Progenitor cell of endocrine pancreas (in vitro differentiated cells): ENCODE measurements at places on chromosomes 7 and 10. TPM values are rescaled to one million over a fixed set of nuclear protein-coding genes. Genes with fewer than 3 reads are reported as not detected.

Gene CHCHD3
- 66.0 and 67.3 TPM in 2 replicates for total RNA-seq

Gene MSMB
- not detected in 2 replicates for total RNA-seq

Gene C10orf62
- total RNA-seq: 0.91 and 0.96 TPM in 2 replicates

Gene SYCE1
- total RNA-seq: not detected in 2 replicates

Gene CALD1
- total RNA-seq: 95.4 and 106 TPM in 2 replicates

Gene ECHS1
- total RNA-seq: 89.7 and 91.4 TPM in 2 replicates

Gene SMARCD3
- 51.1 and 52.9 TPM in 2 replicates for total RNA-seq

Gene AGR3
- 5.8 and 13.3 TPM in 2 replicates for total RNA-seq

Gene AKR1C4
- total RNA-seq: 0.48 and 0.84 TPM in 2 replicates

DNA sequence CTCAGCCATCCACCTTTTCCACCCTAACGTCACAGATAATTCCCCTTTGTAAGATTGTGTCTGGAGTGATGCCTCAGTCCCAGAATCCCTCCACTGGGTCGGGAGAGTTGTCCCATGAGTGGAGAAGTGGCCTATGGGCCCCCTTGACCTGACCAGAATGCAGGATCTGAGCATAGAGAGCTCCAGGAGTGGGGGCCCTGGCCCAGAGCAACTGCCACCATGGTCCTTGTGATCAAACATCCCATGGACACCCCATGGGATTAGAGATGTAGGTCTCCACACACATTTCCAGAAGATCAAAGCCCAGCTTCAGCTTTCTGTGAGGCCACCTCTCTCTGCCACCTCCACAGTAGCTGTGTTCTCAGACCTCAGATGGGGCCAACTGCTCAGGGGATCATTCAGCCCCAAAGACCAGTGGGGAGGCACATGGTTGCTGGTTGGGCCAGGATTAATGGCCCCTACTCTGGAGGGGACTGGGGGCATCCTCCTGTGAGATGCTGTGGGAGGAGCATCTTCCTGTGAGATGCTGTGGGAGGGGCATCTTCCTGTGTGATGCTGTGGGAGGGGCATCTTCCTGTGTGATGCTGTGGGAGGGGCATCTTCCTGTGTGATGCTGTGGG is 28.5 kb upstream of the DPYSL4 start:
- DNase-seq: no peak

- DNase-seq: no peak
Measured at GRCh38 chr7:25753837-25754236, 398.2 kb upstream of the NFE2L3 start.

DNA sequence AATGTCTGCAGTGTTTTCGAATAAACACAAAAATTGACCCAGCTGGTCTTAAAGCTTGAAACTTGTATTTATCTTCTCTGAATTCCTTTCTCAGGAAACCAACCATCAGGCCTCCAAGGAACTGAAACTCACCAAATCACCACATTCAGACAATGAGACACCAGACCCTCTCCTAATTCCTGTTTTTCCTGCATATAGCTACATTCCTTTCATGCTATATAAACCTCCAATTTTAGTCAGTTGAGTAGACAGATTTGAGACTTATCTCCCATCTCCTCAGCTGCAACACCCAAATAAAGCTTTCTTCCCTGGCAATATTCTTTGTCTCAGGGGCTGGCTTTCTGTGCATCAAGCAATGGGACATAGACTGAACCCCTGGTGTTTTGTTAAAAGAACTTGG is 317.0 kb downstream of the CACNA2D1 start:
- no peak for DNase-seq

DNA sequence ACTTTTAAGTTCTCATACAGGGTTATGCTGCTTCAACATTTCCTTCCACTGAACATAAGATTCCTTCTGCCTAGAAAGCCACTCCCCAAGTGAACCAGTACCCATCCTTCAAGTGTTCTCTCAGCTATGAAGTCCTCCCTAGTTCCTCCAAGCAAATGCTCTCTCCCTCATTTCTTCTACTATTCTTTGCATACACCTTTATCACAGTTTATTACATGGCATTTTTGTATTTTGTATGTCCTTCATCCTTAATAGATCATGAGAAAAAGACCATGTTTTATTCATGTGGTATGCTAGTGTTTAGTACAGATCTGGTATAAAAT is 1.9 kb downstream of the SYPL1 start:
- no peak for DNase-seq

DNA sequence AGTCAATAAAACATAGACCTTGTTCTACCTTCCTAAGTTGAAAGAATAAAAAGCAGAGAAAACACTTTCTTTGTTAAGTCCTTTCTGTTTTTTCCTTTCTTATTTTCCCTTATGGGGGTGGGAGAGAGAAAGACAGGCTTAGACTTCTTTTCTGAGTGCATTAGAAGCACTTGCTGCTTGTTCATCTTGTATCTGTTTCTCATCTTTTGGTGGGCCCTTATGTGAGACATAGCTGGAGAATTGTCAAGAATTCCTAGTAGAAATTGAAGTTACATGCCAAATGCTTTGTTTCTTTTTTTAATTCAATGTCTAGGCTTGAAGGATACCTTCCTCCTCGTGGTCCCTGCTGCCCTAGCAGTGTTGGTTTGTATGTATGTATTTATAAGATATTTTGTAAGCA is 6.7 kb downstream of the EIF4EBP2 start:
- no peak for DNase-seq

- DNase-seq: no peak
Measured at GRCh38 chr7:105806592-105807447, 69.6 kb downstream of the ATXN7L1 start.

DNA sequence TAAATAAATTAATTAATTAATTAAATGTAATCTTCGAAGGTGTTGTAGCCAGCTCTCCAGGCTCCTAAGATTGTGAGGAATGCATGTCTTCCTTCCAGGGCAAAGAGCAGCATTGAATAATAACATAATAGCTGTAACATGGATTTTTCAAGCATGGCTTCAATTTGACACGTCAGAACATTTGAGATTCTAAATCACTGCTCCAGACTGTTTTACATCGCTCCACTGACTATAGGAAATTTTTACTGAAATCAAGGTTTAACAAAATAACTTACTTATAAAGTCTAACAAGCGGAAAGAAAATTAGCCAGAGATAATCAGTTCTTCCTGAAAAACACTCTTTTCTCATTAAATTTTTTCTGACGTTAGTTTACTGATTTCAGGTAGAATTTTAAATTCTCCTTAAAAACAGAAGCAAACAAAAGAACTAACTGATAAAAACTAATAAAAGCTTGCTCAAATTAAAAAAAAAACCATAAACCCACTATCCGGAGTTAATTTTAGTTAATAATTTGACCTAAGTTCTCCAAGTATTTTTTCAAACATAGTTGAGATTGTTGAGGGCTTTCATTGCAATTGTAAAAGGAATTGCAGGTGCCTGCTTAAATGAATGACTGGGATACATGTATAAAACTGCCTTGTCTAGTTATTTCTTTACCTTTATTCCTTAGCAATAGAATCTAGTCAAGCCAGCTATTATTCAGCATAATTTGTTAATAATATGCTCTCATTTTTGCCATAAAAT is 51.2 kb upstream of the SGCE start:
- DNase-seq: no peak

DNA sequence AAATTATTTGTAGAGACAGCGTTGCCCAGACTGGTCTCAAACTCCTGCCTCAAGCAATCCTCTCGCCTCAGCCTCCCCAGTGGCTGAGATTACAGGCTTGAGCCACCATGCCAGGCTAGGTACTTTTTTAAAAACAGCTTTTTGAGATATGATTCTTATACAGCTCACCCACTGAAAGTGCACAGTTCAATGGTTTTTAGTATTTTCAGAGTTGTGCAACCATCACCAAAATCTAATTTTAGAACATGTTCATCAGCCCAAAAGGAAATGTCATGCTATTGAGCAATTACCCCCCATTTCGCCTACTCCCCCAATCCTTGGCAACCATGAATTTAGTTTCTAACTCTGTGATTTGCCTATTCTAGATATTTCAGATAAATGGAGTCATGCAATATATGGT is 73.7 kb downstream of the EVX1 start:
- no peak for DNase-seq

- no peak for DNase-seq
Measured at GRCh38 chr7:152912511-152912910, 153.0 kb downstream of the ACTR3B start.

DNA sequence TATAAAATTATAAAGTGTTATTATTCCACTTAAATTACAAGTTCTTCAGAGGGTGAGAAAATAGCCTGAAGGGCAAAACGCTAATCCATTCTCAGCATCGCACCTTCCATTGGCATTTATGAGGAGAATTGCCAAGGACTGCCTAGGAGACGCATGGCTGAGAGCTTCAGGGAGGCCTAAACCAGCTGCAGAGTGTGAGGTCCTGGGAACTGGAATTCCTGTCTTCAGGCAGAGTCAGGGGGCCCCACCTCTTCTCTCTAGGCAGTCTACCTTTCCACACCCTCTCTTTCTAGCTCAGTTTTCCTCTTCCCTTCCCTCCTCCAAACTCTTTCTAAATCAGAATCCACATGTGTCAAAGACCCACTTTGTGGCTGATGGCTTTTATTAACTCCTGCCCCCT is 35.3 kb downstream of the LRRC72 start:
- no peak for DNase-seq

GRCh38 chr7:604001-604883 is 84.6 kb upstream of the PDGFA start:
- no peak for DNase-seq

- DNase-seq: no peak
Measured at GRCh38 chr7:134686786-134687185, 40.1 kb downstream of the BPGM start.

GRCh38 chr7:130982160-130982638 is 248.2 kb upstream of the KLF14 start:
- no peak for DNase-seq
